PC-9 (cell line): ENCODE measurements at places on chromosomes 6 and 20.

DNA sequence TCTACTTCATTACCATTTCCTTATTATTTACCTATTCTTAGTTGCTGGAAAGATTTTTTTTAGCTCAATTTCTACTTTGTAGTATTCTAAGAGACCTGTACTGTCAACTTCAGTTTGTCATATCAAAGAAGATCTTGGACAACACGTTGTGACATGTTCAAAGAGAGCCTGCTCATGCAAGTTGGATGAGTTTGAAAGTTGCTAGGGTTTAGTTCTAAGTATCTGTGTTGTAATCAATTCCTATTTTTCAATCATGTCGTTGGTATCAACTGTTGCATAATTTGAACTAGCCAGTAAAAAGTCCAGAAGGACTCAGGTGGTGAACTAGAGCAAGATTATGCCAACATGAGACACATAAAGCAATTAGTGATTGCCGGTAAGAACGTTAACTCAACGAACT is 30.2 kb downstream of the PKIB start:
- DNase-seq: no peak

DNA sequence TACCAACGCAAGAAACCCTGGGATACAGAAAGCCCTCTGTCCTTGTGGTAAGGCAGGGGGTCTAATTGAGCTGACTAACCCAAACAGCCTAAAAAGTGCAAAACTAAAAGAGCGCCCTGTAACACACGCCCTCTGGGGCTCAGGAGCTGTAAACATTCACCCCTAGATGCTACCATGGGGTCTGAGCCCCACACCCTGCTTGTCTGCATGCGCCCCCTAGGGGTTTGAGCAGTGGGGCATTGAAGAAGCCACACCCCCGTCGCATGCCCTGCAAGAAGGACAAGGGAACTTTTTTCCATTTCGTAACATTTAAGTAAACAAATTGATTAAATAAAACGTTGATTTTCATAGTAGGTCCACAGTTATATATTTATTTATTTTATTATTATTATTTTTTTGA is 616.9 kb upstream of the MAN1A1 start:
- DNase-seq: no peak

GRCh38 chr6:106549521-106549920 is 79.8 kb downstream of the RTN4IP1 start:
- DNase-seq: no peak

DNA sequence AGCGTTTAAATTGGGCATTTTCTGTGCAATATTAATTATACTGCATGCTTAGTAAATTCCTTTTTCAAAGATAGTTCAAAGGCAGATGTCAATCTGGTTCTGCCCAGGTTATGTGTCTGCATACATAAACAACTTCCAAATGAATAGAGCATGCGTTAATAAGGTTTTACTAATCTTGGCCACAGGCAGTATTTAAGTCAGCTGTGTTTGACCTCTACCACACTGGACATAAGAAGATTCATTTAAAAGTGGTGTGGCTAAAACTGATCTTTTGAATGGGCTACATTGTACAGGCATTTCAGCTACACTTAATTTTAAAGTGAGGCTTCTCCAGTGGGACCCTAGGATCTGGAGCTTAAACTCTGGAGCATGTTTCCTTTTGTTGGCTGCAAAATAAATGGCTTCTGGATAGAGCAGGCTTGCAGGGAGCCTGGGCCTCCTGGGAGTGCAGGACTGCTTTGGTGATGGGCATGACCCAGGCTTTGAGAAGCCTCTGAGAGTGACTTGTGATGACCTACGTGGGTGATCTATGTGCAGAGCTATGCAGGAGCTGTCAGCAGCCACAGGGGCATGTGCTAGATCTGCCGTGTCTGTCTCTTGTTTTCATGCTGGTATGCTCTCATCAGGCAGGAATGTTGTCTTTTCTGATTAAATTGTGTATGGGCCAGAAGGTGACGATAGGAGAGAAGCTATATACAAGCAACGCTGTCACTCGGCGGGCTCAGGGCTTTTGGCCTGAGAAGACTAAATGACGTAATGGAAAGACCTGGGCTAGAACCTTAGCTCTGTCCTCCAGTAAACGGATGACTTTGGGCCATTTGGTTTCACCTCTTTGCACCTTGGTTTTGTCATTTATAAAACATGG is 331.2 kb downstream of the QKI start:
- peak; percentile 41 for DNase-seq

DNA sequence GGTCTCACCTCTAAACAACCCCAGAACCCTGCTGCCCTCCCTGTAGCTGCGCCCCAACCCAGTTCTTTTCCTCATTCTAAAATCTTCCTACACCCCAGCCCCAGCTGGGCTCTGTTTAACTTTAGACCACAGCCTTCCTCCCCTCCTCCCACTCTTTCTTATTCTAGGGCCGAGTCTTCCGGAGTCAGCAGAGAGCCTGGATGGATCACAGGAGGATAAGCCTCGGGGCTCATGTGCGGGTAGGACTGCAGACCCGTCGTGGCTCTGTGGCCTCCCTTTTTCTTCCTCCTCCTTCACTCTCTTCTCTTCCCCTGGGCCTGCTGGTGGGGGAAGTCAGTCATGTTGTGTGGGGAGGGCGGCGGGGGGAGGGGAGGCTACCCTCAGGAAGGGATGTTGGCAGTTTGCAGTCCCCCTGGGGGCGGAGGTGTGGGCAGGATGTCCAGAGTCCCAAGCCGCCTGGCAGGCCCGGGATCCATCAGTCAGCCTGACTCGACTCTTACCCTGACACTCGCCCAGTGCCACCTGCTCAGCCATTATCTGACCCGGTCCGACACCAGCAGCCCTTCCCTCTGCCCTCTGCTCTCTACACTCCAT is 8.1 kb downstream of the CAPN11 start:
- no peak for DNase-seq

- DNase-seq: no peak
These were observed 41.7 kb upstream of the KLHL31 start for GRCh38 chr6:53707108-53707897.

- no peak for DNase-seq
These were observed 49.0 kb upstream of the PAX1 start for GRCh38 chr20:21656308-21657067.

GRCh38 chr6:144581812-144582537 is 296.8 kb downstream of the UTRN start:
- DNase-seq: no peak

DNA sequence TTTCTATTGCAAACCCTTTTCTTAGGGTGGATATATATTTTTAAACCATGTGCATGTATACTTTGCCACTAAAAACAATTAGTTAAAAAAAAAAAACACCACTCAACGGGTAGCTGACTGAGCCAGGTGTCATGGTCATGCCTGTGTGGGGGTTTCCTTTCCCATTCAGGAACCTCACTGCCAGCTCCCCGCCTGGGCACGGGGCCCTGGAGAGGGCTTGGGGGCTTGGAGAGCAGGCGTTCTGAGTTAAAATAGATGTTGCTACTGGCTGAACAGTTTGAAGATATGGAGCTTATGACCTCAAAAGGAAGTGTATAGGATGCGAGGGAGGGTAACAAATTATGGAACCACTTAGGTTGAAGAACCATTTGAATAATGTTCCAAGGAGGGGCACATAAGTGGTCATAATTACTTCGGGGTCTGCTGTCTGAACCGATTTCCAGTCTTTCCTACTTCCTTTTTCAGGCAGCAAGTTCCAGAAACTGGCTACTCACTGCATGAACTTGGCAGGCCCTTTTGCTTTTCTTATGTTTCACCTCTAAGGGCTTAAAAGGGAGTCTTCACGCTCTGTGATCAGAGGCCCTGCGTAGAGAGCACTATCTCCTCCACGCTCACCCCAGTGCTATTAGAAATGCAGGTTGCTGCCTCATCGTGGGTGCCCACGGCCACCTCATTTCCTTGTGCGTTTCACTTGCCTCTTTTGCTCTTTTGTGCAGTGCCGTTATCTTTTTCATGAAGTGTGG is 9.9 kb downstream of the STX16 start:
- no peak for DNase-seq

DNA sequence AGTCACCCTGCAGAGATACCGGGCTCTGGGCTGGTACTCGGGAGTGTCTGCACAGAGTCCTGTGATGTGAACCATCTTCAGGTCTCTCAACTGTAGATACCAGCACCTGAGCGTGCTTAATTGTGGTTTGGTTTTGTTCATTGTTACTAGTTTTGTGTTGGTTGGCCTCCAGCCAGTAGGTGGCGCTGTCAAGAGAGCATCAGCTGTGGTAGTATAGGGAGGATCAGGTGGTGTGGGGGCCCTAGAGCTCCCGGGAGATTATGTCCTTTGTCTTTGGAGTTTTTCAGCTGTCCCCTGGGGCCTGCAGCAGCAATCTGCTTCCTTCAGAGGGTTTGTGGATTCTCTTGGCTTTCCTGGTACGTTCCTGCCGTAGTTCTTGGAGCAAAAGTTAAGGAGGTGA is 67.9 kb downstream of the CDYL start:
- DNase-seq: no peak

DNA sequence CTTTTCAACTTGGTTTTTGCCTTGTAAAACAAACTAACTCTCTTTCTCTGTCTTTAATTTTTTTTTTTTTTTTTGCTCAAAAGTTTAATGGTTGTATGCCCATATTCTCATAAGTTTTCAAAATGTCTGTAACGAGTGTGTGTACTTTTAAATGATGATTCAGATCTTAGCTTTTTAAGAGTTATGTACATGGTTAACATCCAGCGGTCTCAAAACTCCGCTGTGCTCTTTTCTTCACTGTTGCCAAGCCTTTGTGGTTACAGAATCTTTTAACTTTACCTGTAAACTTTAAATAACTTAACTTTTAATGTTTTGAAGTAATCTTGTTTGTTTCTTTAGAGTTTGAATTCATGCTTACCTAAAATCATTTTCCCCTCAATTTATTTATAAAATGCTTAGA is 133.0 kb downstream of the SAMD5 start:
- DNase-seq: no peak

- DNase-seq: no peak
These were observed 185.2 kb downstream of the SLC24A3 start for GRCh38 chr20:19397666-19398065.

- no peak for DNase-seq
These were observed 91.9 kb upstream of the CDH4 start for GRCh38 chr20:61159957-61160686.

DNA sequence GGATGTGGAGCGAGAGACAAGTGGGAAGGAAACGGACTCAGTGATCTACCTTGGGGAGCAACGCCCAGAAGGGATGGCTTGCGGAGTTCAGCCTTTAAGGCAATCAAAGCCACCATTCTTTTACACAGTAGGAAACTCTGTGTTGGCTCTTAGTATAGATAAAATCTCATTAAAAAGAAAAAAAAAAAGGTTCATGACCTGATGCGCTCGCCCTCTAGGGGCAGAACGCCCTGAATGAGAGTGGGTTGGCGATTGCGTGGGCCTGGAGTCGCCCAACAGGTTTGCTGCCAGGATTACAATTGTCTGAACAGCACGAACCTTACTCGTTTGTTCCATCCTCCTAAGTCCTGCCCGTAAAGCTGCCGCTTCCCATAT is 1.2 kb downstream of the TPD52L1 start:
- peak; percentile 73 for DNase-seq

GRCh38 chr6:82842721-82843120 is 222.9 kb downstream of the UBE3D start:
- peak; percentile 66 for DNase-seq

- DNase-seq: no peak
These were observed 63.9 kb downstream of the FHL5 start for GRCh38 chr6:96626759-96627364.

GRCh38 chr6:1016329-1017302 is 295.3 kb upstream of the FOXQ1 start:
- DNase-seq: no peak

DNA sequence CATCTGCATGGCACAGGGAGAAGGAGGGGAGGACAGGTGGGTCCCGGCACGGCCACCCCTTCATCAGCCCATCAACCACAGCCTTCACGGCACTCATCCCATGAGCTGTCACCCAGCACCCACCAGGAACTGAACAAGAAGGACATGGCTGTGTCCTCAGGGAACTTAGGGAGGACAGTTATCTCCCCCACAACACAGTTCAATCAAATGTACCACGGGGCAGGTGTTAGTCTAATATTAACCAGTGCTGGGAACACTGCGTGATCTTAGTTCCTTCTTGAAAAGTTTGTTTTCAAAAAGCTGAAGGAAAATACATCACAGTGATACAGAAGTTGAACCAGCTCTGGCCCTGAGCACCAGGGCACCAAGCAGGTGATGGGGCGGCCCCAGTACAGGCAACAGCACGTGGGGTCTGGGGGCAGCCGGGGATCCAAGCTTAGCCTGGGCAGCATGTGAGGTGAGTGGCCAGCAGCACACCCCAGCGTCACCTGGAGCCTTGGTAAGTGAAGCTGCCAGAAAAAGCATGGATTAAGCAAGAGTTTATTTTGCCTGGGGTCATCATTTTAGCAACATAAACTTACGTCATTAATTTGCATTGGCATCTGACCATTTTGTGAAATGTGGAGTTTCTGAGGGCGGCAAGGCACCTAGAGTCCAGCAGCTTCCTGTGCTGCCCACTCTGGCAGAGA is 35.5 kb upstream of the AFDN start:
- peak; percentile 81 for DNase-seq

GRCh38 chr6:75934643-75935472 is 137.6 kb downstream of the IMPG1 start:
- peak; percentile 34 for DNase-seq

GRCh38 chr6:38910207-38910606 is 138.4 kb upstream of the GLP1R start:
- DNase-seq: no peak

GRCh38 chr6:111899531-111899930 is 26.3 kb upstream of the FYN start:
- DNase-seq: no peak

DNA sequence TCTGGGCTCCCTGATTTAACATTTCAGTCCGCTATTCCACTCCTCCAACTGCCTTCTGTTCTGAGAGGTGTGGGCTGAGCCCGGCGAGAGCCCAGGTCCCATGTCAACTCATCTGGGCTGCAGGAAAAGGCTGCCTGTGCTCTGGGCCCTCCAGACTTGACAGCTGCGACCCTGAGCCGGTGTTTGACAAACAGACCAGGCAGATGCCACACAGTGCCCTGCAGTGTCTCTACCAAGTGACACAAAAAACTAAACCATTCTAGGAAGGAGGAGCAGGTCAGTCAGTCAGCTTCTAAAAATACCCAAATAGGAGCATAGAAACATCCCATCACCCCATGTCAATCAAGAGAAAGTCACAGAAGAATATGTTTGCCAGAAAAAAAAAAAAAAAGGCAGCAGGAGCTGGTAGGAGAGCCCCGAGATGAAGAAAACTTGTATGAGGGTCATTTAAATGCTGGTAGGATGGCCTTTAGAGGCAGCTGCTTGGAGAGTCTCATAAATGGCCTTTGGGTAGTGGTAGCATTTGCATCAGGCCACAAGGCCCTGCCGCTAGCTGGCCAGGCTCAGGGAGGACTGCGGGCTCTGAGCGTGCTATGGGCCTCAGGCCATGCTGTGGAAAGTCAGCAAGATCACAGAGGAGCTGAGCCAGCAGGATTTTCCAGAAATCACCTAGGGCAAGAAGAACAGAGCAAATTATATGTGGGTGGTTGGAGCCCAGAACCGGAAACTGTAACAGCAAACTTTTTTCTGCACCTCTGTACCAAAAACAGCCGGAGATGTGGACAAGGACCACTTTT is 36.6 kb upstream of the GFOD1 start:
- DNase-seq: no peak
